Neural progenitor cell (in vitro differentiated cells): ENCODE measurements at places on chromosomes 4 and X. TPM values are rescaled to one million over a fixed set of nuclear protein-coding genes. Genes with fewer than 3 reads are reported as not detected.

DNA sequence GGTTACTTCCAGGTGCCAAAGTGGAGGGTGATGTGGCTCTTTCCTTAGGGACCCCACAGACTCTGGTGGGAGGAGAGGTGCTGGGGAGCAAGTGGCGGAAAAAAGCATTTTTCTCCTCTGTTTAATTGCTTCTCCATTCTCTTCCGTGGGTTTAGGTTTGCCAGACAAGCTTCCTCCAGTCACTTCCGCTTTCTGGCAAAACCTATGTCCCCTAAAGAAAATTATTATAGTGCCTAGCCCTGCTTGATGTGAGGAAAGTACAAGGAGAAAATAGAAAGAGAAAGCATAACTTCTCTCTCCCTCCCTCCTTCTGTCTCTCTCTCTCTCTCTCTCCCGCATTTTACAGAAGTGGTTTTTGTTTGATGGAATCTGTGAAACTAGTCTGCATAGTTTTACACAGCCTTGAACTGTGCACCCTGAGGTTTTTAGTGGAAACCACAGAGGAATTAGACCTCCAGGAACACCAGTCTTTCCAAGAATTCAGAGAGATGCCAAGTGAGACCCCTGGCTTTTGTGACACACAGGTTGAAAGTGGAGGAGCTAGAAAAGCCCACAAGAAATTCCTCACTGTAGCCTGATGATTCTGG is 231.1 kb upstream of the ANXA3 start:
- H3K4me1 ChIP-seq, result peaks cover 21% of the 10 kb centered on the region
- no peak for DNase-seq
- no peak overlapping the region for H3K4me3 ChIP-seq
- no peak overlapping the region for H3K27ac ChIP-seq

- H3K36me3 ChIP-seq, result no peaks in the 10 kb centered on the region
- H3K4me1 ChIP-seq, result no peaks in the 10 kb centered on the region
- DNase-seq, result no peak
- no peak overlapping the region for H3K27ac ChIP-seq
Observed at GRCh38 chr4:169418846-169419245, 148.1 kb upstream of the SH3RF1 start.

DNA sequence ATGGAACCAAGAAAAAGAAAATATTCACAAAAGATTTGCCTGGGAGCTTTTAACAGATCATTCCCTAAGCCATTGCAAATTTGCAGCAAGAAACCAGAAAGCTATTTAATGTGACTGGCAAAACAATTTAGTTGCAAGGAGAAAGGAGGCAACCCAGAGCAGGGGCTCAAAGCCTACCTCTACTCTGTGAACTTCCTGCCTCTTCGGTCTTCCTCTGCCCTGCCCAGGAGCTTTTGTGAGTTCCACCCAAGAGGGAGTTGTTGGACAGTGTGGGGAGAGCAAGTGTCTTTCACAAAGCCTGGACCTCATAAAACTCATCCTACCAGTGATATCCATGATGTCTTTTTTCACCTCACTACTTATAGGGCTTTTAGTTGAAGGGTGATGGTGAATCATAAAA is 107.4 kb downstream of the AFF1 start:
- no peak for DNase-seq
- no peaks in the 10 kb centered on the region for H3K27me3 ChIP-seq
- H3K4me1 ChIP-seq, result peaks cover 74% of the 10 kb centered on the region
- peak overlapping the region; percentile 53 for H3K27ac ChIP-seq
- no peak overlapping the region for H3K4me3 ChIP-seq

GRCh38 chrX:8846266-8846665 is 45.1 kb upstream of the FAM9A start:
- no peaks in the 10 kb centered on the region for H3K36me3 ChIP-seq
- no peaks in the 10 kb centered on the region for H3K4me1 ChIP-seq
- DNase-seq, result no peak
- H3K27me3 ChIP-seq, result no peaks in the 10 kb centered on the region

DNA sequence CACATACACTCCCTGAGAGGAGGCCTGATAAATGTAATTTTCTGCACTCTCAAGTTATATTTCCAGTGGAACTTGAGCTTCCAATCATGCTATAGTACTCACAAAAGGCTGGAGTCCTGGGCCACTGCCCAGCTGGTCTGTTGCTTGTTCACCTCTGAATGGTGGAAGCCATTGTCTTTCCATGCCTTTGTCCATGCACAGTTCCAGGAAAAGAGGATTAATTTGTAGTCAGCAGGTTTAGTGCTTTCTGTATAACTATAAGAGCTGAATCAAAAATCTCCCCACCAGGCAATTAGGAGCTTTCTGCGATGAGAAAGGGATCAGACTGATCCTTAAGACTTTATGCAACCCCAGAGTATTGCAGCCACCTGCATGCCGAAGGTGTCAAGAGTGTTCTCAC is 195.4 kb upstream of the PGRMC2 start:
- H3K27ac ChIP-seq, result no peak overlapping the region
- peak; percentile 43 for DNase-seq
- no peaks in the 10 kb centered on the region for H3K36me3 ChIP-seq
- no peak overlapping the region for H3K4me3 ChIP-seq
- peaks cover 13% of the 10 kb centered on the region for H3K4me1 ChIP-seq
- no peaks in the 10 kb centered on the region for H3K27me3 ChIP-seq

SHROOM2 gene
- total RNA-seq, result 9.1 and 11.8 TPM in 2 replicates

VCX3B gene
- not detected in 2 replicates for total RNA-seq

DNA sequence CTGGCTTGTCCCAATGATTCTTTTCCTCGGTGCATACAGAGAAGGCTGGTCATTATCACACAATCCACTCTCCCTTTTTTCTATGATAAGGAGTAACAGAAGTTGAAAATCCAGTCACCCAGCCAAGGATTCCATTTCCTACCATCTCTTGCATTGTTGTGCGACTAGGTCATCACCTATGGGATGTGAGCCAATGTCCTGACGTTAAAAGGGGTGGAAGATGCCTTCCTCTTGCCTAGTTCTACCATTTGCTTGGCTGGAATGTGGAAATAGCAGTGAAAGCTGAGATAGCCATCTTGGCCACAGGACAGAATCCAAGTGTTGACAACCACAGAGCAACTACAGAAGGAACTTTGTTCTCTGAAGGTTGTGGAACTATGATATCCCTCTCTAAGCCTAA is 132.2 kb upstream of the KIT start:
- no peak overlapping the region for H3K4me3 ChIP-seq
- no peak for DNase-seq
- no peaks in the 10 kb centered on the region for H3K36me3 ChIP-seq
- H3K27me3 ChIP-seq, result no peaks in the 10 kb centered on the region

DNA sequence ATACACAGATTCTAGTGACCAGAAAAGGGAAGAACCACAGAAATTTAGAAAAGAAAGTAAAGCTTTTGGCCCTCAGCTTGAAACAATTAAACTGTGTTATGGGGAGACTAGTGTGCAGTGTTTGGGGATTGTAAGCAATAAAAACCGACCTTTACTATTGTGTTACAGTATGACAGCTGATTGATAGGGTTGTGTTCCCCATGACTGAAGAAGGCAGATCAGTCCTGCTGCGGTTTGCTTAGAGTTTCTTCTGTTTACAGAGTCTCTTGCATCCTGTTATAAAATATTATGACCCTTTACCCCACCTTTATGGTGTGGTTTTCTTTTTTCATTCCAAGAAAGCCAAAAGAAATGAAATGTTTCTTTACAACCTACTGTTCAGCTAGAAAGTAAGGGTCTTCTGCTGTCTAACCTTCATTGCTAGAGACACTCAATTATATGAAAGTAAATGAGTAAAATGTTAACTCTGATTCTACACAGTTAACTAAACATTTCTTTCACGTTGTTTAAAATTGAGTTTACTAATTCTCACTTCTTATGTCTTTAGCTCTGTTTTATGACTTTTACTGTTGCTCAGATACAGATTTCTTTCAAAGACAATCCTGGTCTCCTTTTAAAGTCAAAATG is 18.1 kb downstream of the CHIC1 start:
- H3K4me1 ChIP-seq, result peaks cover 3% of the 10 kb centered on the region
- no peaks in the 10 kb centered on the region for H3K27me3 ChIP-seq
- DNase-seq, result no peak
- no peak overlapping the region for H3K4me3 ChIP-seq

GRCh38 chrX:47844117-47844516 is 7.4 kb downstream of the ZNF81 start:
- no peak overlapping the region for H3K4me3 ChIP-seq
- H3K27me3 ChIP-seq, result no peaks in the 10 kb centered on the region
- no peak for DNase-seq

DNA sequence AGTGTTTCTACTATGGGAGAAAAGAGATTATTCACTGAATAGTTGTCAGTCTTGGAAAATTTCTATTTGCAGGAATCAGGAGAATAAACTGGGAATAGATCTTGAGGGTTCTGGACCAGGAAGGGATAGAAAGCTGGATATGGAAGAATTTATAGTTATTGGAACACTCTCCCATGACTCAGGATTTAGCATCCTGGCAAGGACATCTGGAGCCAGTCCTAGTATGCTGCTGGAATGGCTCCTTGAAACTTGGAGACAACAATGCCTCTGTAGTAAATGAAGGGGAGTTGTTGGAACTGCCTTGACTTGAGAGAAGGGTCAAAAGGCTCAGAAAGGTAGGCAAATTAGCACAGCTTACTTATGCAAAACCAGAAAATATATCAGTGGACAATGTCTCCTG is 23.5 kb upstream of the THOC2 start:
- no peak overlapping the region for H3K27ac ChIP-seq
- no peaks in the 10 kb centered on the region for H3K4me1 ChIP-seq
- H3K4me3 ChIP-seq, result no peak overlapping the region
- no peaks in the 10 kb centered on the region for H3K36me3 ChIP-seq
- H3K27me3 ChIP-seq, result no peaks in the 10 kb centered on the region

GRCh38 chr4:113559947-113560346 is 201.6 kb downstream of the CAMK2D start:
- H3K4me1 ChIP-seq, result peaks cover 6% of the 10 kb centered on the region
- no peak overlapping the region for H3K4me3 ChIP-seq
- DNase-seq, result peak; percentile 11
- H3K36me3 ChIP-seq, result no peaks in the 10 kb centered on the region

- H3K36me3 ChIP-seq, result no peaks in the 10 kb centered on the region
- no peaks in the 10 kb centered on the region for H3K27me3 ChIP-seq
- peaks cover 5% of the 10 kb centered on the region for H3K4me1 ChIP-seq
- peak; percentile 14 for DNase-seq
Observed at GRCh38 chrX:150446151-150446550, 83.0 kb downstream of the MAMLD1 start.

- no peak overlapping the region for H3K27ac ChIP-seq
- DNase-seq, result no peak
- no peaks in the 10 kb centered on the region for H3K4me1 ChIP-seq
- no peak overlapping the region for H3K4me3 ChIP-seq
- no peaks in the 10 kb centered on the region for H3K27me3 ChIP-seq
Observed at GRCh38 chr4:37400241-37400881, 155.8 kb downstream of the NWD2 start.

DNA sequence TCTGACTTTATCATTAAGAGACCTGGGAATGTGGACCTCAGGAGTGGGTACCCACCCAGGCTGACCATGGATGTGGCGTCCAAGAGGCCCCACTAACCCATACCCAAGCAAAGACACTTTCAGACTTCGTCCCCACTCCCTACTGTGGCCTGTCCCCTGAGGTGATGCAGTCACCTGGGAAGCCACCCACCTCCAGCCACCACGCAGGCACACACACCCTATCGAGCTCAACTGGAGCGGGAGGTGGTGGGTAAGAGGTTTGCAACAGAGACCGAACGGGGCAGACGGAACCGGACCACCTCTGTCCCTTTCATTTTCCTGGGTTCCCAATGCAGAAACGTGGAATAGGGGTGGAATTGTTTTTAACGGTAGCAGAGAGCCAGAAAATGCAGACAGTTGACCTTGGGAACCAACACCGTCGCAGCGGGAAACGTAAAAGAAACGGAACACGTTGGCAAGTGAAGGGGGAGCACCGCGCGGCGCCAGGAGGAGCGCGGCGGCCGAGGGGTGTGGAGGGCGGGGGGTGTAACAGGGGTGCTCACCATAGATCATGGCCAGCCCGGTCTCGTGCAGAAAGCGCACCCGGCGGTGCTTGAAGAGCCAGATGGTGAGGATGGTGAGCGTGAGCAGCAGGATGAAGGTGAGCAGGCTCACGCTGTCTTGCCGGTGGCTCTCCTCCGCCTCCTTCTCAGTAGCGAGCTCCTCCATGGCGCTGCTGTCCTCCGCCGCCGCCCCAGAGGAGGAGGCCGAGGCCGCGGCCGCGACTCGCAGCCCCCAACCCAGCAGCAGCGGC is 559 bp downstream of the SLC9A7 start:
- DNase-seq, result no peak
- no peak overlapping the region for H3K27ac ChIP-seq
- H3K4me3 ChIP-seq, result peak overlapping the region; percentile 59
- no peaks in the 10 kb centered on the region for H3K4me1 ChIP-seq

TGIF2LX gene
- total RNA-seq, result not detected in 2 replicates

DNA sequence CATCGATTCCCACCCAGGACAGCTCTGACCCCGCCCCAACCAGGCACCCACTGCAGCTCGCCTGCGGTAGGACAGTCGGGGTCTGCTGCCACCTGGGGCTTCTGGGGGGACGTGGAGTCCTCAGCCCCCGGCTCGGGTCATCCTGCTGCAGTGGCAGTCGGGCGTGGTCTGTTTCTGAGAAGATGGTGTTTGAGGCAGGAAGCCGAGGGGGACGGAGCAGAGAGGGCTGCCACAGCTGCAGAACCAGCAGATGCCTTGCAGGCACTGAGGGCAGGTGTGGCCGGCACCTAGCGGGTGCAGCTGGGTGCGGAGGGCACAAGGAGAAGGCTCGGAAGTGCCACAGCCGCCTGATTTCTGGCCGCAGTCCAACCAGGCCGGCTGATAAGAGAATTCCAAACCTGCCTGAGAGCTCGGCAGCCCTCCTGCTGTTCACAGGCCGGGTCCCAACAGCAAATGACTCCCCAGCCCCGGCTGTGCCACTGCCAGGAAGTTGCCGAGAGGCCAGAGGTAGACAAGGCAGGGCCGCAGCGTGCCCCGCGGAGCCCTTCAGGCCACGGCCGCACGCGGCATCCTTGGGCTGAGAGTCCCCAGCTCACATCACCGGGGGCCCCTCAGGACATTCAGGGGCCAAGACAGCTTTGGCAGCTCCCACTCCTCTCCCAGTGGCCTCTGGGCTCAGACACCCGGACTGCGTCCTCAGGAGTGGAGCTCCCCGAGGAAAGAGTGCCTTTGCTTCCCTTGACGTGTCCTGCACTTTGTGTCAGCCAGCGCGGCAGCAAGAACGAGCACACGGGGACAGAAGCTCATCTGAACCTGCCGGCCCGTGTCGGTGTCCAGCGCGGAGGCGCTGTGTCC is 9.4 kb upstream of the CPLX1 start:
- peaks cover 5% of the 10 kb centered on the region for H3K27me3 ChIP-seq
- H3K4me3 ChIP-seq, result no peak overlapping the region
- no peaks in the 10 kb centered on the region for H3K36me3 ChIP-seq
- H3K27ac ChIP-seq, result no peak overlapping the region
- no peaks in the 10 kb centered on the region for H3K4me1 ChIP-seq
- no peak for DNase-seq

DNA sequence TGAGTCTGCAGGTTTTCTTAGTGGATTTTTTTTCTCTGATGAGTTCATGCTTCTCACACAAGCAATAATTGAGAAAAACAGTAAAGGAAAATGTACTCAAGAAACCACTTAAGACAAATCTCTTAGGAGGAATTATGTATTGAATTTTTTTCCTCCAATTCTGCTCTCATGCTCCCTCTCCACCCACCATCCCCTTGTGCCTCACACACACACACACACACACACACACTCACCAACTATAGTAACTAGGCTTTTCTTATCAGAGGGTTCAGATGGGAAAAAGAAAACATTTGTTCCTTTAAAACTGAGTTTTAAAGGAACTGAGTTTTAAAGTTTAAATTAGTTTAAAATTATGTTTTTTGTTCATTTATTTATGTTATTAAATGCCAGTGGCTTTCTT is 47.0 kb upstream of the ANXA10 start:
- H3K27me3 ChIP-seq, result no peaks in the 10 kb centered on the region
- H3K36me3 ChIP-seq, result no peaks in the 10 kb centered on the region
- H3K4me1 ChIP-seq, result no peaks in the 10 kb centered on the region
- no peak overlapping the region for H3K4me3 ChIP-seq
- no peak for DNase-seq
